ENCODE measurements at places on chromosomes 12 and 14.

GRCh38 chr12:56987551-56988053, 18.7 kb downstream of the ZBTB39 start:
- DNase-seq = peak; percentile 55

GRCh38 chr12:4147031-4147481, 126.5 kb upstream of the CCND2 start:
- no peak for DNase-seq

- no peak for DNase-seq
These were observed 312.4 kb upstream of the PRKD1 start for GRCh38 chr14:30240018-30240417.

DNA sequence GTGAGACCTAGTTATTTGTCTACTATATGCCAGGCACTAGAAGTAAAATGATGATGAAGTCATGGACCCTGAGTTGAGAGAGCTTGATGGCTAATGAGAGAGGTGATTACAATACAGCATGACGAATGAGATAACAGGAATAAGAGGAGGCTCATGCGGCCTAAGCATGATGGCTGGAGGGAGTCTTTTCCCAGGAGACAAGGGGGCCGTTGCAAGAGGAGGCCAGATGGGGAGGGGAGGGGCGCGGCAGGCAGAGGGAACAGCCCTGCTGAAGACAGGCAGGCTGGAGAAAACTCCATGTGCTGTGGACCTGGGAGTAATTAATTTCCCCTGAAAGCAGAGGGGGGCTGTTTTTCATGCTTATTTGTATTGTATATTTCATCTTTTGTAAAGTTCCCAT, 144.7 kb upstream of the RFLNA start:
- no peak for DNase-seq

GRCh38 chr12:22729957-22730443, 105.0 kb downstream of the ETNK1 start:
- DNase-seq = peak; percentile 35

- DNase-seq = no peak
These were observed 365 bp upstream of the CCDC88C start for GRCh38 chr14:91417983-91418386.

DNA sequence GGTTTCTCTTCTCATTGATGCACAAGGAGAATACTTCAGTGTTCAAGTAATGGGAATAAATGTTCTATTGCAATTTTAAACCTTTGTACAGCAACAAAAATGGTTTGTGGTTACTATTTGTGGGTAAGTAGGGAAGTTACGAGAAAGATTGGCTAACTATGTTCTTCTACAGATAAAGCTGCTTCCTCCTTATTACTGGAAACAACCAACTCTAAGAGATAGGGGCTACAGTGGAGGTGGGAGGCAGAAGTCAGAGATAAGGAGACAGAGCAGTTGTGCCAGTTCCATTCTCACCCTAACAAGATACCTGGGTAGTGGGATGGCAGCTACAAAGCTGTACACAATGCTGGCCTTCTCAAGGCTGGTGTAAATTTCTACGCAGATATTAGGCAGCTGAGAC, 16.2 kb downstream of the NOXRED1 start:
- no peak for DNase-seq

DNA sequence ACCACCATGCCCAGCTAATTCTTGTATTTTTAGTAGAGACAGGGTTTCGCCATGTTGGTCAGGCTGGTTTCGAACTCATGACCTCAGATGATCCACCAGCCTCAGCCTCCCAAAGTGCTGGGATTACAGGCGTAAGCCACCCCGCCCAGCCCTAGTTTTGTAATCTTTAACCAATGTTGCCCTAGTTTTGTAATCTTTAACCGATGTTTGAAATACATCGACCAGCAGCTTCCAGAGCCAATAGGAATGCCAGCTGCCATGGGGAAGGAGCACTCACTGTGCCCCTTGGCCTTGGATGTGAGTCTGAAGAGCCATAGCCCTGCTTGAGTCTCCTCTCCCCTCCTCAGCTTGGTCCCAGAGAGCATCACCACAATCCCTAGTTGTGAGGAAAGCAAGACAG, 209.3 kb upstream of the RGS6 start:
- no peak for DNase-seq

DNA sequence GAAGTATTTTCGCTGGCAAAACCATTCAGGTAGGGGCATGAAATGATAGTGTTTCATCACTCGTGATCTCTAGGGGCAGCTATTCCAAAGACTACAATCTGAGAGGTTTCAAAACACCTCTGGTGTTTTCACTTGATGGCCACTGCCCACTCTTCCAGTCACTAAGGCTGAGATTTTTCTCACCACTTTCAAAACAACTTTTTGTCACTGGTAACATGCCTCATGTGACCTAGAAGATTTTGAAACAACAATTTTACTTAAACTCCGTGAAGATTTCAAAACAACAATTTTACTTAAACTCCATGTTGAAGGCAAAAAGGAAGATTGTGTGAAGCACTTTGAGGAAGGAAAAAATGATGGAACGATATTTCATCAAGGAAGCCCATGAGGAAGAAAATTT, 1.2 kb upstream of the IRAK3 start:
- no peak for DNase-seq

GRCh38 chr12:117038919-117039318, 60.3 kb downstream of the TESC start:
- DNase-seq = no peak

DNA sequence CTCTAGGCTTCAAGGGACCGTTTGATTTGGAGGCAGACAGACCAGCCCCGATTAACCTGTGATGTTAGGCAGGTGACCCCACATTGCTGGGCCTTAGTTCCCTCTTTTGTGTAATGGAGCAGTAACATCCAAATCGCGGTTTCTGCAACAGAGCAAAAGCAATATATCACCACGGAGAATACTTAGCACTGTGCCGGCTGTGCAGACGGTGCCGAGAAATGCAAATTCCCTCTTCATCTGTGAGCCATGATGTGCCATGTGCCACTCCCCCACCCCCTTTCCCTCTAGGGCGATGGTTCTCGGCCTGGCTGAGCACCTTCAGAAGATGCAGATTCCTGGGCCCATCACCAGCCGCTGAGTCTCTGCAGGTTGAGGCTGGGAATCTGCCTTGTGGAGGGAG, 10.9 kb downstream of the BCL7A start:
- DNase-seq = no peak

- DNase-seq = no peak
These were observed 2.7 kb downstream of the PITPNM2 start for GRCh38 chr12:123148223-123148622.

GRCh38 chr14:96077983-96078624, 38.9 kb downstream of the C14orf132 start:
- no peak for DNase-seq

GRCh38 chr14:76808011-76808410, 4.7 kb downstream of the ANGEL1 start:
- no peak for DNase-seq

GRCh38 chr12:13288501-13288900, 92.0 kb downstream of the EMP1 start:
- DNase-seq = no peak

- peak; percentile 24 for DNase-seq
These were observed 106.2 kb downstream of the CRACR2A start for GRCh38 chr12:3646561-3647241.

DNA sequence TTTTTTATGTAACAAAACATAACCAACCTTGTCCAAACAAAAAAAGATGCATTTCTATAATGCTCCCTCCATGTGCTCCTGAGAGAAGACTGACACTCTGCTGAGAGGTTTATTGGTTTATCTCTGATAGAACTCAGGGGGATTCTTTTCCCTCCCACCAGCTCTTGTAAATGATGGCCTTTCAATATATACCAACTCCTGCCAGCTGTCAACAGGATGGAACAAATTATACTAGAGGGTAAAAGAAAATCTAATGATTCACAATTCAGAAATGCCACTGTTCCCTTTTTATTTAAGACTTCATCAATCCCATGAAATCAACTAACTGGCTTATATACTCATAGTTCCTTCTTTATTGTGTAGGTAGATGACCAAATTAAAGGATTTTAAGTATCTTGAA, 25.4 kb downstream of the PSMC1 start:
- DNase-seq = no peak

DNA sequence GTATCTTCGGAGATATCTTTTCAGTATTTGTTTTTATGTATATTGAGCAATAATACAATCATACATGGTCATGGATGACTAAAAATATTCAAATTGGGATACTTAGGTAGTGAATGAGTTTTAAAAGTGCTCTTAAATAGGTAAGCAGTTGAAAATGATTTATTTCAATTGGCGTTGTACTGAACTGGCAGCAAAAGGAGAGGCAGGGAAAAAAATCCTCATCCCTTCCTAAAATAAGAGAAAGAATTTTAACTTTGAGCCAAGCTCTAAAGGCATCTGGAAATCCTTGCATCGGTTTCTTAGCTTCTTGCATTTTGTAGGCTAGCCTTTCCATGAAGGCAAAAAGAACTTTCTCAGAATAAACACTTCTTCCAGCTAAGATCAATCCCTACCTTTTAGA, 125.2 kb downstream of the MGST1 start:
- no peak for DNase-seq

- DNase-seq = no peak
These were observed 19.1 kb upstream of the LDHB start for GRCh38 chr12:21676776-21677175.

- DNase-seq = peak; percentile 52
These were observed 67.5 kb downstream of the CHST11 start for GRCh38 chr12:104524034-104524832.

DNA sequence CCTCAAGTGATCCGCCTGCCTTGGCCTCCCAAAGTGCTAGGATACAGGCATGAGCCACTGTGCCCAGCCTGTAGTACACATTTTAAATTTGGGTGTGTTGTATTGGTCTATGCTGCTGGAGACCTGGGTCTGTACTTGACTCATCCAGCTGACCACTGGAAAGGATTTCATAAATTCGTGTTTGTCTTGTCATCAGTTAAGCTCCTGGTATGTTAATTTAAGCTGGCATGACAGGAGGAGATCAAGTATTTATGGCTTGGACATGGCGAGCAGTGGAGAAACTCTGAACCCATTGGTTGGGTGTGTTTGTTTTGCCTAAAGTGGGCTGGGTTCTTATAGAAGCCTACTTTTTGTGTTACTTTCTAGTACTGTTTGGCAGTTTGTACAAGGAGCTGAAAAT, 24.2 kb downstream of the YY1 start:
- no peak for DNase-seq

DNA sequence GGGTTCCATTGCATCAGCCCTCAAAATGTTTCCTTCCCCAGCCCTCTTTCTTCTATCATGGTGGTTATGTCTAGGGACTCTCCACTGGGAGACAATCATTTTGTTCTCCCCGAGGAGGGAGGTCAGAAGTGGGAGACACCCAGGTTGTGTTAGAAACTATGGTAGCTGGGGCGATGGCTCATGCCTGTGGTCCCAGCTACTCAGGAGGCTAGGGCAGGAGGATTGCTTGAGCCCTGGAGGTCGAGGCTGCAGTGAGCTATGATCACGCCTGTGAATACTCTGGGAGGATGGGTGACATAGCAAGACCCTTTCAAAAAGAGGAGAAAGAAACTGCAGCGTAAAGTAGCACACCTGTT, 13.0 kb upstream of the LRRC23 start:
- no peak for DNase-seq

GRCh38 chr12:6963791-6964413, 6.6 kb downstream of the PHB2 start:
- no peak for DNase-seq

GRCh38 chr14:32004300-32004699, 72.8 kb upstream of the ARHGAP5 start:
- no peak for DNase-seq

- DNase-seq = no peak
These were observed 561.0 kb upstream of the TBX3 start for GRCh38 chr12:115245020-115245419.

GRCh38 chr12:124322271-124322998, 27.5 kb downstream of the RFLNA start:
- no peak for DNase-seq

GRCh38 chr12:8987685-8988084, 1.7 kb upstream of the KLRG1 start:
- DNase-seq = peak; percentile 57

- DNase-seq = no peak
These were observed 2.1 kb upstream of the SLC2A13 start for GRCh38 chr12:40107803-40108620.

DNA sequence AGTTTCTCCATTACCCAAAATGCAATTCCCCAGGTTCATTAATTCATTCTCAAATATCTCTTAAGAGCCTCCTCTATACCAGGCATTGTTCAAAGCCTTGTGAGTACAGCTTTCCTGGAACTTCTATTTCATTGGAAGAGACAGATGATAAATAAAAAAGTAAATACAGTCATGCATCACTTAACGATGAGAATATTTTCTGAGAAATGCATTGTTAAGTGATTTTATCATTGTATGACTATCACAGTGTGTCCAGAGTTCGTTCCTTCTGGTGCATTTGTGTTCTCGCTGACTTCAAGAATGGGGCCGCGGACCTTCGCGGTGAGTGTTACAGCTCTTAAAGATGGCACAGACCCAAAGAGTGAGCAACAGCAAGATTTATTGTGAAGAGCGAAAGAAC, 66.0 kb downstream of the ANO4 start:
- DNase-seq = no peak

DNA sequence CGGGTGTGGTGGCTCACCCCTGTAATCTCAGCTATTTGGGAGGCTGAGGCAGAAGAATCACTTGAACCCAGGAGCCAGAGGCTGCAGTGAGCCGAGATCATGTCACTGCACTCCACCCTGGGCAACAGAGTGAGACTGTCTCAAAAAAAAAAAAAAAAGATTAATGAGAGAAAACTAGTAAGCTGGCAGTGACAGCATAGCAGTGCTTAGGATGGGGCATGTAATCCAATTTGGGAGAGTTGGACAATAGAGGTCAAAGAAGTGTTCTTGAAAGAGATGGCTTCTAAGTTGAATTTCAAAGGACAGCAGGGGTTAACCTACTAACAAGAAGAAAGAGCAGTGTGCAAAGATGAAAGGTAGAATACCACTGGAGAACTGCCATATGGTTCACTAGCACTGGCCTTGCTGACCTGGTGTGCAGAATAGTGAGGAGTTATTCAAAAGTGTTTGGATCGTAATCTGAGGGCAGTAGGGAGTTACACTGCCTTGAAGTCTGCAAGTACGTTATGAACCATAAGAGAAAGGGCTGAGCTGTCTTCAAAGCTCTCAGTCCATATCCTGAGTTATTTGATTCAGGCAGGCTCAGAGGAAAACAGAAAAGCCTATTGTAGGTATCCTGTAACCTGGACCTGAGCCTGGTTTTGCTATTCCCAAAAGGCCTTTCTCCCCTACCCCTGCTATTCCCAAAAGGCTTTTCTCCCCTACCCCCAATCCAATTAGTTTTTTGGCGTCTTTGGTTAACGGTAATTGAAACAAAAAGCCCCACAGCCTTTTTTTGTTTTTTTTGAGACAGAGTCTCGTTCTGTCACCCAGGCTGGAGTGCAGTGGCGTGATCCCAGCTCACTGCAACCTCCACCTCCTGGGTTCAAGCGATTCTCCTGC, 3.4 kb downstream of the XPOT start:
- no peak for DNase-seq

- DNase-seq = peak; percentile 55
These were observed 47.6 kb downstream of the ANO4 start for GRCh38 chr12:100842156-100842555.

Data from endothelial cell of umbilical vein (primary cell).